ENCODE measurements at places on chromosomes 5 and 9. TPM values are rescaled to one million over a fixed set of nuclear protein-coding genes. Genes with fewer than 3 reads are reported as not detected.

AFAP1L1 gene
- 2.9 TPM for total RNA-seq

DNA sequence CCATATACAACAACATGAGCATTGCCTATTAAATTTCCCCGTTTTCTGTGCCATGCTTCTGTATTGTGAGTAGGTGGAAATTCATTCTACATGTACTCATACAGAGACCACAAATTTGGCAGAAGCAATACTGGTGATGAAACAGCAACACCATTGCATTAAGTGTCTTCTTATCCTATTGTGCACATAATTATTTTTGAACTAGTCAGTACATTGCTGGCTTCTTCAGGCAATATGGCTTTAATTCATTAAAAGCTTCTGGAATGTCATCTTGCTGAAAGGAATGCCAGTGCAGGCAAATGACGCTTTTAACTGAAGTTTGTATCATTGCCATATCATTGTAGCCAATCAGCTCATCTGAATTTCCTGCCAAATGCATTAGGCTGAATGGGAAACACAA, 82.6 kb downstream of the KIAA1958 start:
- peaks cover 17% of the 10 kb centered on the region for H3K4me1 ChIP-seq
- no peak overlapping the region for H3K4me3 ChIP-seq

DNA sequence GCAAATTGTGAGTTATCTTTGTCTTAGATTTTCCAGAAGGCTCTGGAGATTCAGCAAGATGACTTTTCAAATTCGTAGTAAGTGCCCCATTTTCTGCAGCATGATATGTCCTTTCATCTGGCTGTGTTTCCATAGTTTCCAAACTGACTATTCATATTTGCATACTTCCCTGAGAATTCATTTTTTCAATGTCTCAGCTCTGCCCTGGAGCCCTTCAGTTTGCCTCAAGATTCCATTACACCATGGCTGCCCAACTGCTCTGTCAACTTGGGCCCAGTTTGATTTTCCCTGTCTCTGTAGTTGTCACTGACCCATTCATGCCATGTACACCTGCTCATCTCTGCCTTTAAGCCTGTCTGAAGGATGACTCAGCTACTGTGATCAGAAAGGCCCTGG, 94.2 kb upstream of the RUSC2 start:
- no peak for DNase-seq
- no peak overlapping the region for H3K27ac ChIP-seq
- no peaks in the 10 kb centered on the region for H3K27me3 ChIP-seq
- no peak overlapping the region for H3K4me3 ChIP-seq
- H3K4me1 ChIP-seq: no peaks in the 10 kb centered on the region
- H3K36me3 ChIP-seq: peaks cover 10% of the 10 kb centered on the region

DNA sequence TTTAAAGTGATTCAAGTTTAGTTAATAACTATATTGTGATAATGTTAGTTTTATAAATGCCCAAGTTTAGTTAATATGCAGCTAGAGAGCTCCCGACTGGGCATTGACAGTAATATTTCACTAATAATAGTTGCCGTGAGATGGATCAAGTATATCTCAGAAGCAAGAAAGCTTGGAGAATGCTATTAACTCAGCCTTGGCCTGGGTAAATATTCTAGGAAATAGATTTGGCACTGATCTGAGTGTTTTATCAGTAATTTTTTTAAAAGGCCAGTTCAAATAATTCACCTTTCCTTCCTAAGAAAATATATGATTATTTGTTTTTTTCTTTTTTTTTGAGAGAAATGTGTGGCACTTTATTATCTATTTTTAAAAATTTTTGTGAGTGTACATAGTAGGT, 305.3 kb downstream of the CSNK1G3 start:
- no peak overlapping the region for H3K4me3 ChIP-seq
- no peak overlapping the region for H3K27ac ChIP-seq
- no peak for DNase-seq
- H3K27me3 ChIP-seq: no peaks in the 10 kb centered on the region
- no peaks in the 10 kb centered on the region for H3K36me3 ChIP-seq
